NCI-H2227 treated with DMSO at 0.1 percent for 48 hours (cell line): ENCODE measurements at places on chromosomes 4 and X.

- DNase-seq, result peak; percentile 28
Measured at GRCh38 chrX:42220083-42220482, 296.7 kb upstream of the CASK start.

DNA sequence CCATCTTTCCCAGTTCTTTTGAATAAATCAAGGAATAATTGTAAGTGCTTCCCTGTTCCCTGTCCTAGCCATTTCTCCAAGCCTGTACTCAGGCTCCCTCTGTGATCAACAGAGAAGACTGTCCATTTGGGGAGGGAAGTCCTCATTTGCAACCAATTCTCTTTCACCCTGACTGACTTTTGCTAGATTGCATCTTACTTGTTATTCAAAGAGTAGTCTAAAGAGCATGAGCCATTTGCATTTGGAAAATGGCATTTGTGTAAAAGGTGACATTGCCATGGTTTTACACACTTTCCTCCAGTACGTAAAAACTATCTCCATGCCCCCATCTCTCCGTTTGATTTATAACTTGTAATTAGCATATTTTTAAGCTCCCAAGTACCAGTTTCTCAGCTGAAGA is 110.6 kb downstream of the MBNL3 start:
- DNase-seq, result no peak

DNA sequence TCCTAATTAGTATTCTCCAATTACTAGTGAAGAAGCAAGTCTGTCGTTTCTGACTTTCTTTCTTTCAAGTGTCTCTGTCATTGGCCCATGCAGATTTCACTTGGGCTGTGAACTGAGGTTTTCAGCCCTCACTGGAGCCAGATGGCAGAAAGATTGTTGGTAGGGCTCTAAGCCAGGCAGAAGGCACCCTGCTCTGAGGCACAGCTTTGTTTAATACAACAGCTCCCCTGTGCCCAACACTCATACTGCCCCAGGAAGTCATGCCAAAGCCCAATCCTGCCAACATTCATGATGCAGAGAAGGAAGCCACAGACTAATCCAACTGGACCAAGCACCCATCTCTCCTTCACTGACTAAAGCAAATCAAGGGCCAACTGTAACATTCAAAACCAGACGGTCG is 117.1 kb upstream of the FRG1 start:
- DNase-seq, result no peak

DNA sequence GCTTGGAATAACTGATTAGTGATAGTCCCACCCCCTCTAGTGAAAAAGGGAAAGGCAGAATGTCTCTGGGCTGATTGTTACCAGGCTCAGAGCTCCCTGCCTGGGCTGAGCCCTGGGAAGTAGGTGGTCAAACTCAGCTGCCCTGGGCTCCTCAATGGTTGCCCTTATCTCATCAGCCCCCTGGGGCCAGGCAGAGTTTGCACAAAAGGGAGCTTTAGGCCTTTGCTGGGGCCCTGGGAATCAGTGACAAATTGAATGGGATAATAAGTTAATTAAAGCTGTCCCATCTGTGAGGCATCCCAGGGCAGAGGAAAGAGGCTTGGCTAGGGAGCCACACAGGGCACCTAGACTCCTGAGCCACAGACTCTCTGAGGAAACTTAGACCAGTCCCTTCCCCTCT is 89.0 kb downstream of the EFNB1 start:
- DNase-seq, result no peak

DNA sequence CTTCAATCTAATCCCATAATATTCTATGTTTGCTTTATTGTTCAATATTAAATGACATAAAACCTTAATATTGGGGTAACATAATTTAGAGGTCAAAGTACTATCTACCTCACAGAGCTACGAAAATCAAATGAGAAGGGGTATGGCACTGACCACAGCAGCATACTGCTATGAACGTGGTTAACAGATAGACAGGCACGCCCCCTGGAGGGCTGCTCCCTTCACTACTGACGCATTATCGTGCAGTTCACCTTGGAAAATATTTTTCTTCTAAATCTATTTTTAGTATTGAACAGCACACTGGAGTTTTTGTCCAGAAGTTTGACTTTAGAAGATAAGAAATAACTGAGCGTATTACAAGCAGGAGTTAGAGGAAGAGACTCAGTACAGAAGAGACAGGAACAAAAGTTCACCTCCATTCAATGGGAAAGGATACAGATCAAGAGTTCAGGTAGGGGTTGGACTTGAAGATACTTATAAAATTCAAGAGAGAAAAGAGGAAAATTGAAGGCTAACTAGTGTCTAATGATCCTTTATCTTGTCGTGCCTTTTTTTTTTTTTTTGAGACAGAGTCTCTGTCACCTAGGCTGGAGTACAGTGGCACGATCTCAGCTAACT is 22.7 kb downstream of the MAP9 start:
- DNase-seq, result no peak

- no peak for DNase-seq
Measured at GRCh38 chrX:75365243-75365975, 91.5 kb downstream of the UPRT start.

GRCh38 chr4:128572778-128573241 is 236.7 kb upstream of the JADE1 start:
- no peak for DNase-seq

DNA sequence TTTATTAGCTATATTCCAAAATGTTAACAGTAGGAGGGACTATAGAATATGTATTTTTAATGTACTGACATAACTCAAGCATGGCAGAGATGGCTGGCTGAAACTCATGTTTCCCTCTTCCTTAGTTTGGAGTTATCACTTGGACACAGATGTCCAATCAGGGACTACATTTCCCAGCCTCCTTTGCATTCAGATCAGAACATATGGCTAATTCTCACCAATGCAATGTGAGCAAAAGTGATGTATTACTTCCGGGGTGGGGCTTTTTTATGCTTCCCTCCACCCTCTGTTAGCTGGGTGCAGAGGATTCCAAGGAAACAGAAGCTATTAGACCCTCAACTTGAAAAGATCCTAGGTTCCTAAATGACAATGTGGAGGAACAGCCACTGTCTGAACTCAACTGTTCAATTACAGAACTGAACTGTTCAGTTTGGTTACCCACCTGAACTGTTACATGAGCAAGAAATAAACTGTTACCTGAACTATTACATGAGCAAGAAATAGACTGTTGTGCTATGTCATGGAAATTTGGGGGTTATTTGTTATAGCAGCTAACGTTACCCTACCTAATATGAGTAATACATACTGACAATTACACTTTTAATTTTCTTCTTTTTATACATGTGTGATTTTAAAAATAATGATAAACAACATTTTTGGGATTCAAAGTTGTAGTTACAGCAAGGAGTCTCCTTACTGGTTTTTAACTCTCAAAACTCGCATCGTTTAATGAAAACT is 29.6 kb upstream of the ERVMER34-1 start:
- DNase-seq, result no peak

DNA sequence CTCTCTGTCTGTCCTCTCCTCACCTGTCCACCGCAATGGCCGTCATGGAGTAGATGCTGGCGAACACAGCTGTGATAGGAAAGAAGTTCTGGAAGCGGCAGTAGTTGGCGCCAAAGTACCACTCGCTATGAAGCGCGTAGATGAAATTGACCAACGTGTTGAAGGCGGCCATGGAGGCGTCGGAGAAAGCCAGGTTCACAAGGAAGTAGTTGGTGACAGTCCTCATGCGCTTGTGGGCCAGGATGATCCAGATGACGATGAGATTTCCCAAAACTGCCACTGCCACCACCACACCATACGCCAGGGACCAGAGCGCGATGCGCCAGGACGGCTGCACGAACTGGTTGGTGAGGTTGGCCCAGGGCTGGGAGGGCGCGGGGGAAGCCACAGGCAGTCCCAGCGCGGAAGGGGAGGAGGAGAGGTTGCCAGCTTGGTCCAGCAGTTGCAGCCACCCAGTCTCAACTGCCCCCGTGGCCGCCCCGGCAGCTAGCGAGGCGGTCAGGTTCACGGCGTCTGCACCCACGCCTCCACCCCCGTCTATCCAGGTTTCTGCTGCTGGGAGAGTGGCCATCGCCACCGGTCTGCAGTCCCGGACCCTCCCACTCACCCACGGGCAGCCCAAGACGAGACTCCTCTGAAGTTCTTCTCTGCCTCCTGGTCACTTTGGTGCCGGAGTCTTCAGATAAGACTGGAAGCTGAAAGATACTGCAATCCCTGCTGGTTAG is 518 bp downstream of the TACR3 start:
- peak; percentile 3 for DNase-seq

DNA sequence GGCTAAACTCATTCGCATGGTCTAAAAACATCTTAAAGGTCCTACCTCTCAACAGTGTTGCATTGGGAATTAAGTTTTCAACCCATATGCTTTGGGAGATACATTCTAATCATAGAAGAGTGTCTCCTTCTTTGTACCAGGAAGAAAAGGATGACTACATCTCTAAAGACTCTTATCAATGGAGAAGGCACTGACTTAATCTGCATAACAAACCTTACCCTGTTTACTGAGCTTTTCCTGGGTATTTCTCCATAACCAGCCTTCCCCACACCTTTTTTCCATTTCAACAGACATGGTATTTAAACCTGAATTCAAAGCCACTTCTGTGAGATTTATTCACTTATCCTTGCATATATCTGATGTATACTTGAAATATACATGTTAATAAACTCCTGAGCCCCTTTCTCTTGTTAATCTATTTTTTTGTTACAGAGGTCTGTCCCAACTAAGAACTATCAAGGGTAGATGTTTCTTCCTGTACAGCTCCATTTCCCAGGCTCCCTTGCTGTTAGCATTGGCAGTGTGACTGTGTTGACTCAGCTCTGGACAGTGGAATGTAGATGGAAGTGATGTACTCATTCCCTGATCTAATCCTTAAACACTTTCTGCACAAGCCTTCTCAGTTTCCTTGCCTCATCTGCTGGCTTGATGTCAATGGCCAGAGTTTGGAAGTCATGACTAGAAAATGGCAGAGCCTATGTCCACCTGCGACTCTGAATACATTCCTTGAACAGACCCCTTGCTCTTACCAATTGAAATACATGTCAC is 148.9 kb upstream of the CPEB2 start:
- DNase-seq, result no peak

- DNase-seq, result no peak
Measured at GRCh38 chrX:134184936-134185335, 52.0 kb upstream of the CCDC160 start.

DNA sequence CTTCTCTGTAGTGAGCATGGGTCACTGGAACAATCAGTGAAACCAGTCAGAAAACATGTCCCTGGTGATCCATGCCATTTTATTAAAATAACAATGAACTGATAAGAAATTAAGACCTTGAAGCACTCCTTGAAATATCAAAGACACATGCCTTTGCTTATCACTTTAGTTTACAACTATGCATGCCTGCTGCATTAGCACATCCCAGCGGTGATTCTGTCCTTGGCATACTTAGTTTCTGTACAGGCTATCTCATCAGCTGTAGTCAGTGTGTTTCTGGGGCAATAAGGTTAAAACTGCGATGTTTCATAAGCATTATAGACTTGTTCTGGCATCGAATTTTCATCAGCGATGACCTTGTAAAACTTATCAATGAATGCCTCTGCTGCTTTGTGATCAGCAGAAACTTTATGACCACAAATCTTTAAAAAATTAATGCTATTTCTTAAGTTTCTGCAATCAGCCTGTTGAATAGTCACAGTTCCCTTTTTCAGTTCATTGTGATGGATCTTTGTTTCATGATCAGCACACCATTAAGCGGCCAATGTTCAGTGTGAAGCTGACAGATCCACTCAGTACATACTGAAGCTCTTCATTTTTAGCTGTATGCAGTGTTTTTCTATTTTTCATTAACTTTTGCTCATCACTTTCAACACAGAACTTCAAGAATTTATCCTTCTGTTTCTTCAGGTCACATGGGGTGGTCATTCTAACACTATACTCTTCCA is 150.5 kb downstream of the RNF150 start:
- DNase-seq, result no peak

DNA sequence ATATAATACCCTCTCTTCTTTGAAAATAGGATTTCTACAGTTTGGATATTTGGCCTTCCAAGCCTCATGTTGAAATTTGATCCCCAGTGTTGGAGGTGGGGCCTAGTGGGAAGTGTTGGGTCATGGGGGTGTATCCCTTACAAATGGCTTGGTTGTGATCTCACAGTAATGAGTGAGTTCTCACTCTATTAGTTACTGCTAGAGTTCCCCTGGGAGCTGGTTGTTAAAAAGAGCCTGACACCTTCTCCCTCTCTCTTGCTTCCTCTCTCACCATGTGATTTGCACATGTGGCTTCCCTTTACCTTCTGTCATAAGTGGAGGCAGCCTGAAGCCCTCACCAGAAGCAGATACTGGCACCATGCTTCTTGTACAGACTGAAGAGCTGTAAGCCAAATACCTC is 73.9 kb downstream of the HDAC8 start:
- DNase-seq, result no peak

DNA sequence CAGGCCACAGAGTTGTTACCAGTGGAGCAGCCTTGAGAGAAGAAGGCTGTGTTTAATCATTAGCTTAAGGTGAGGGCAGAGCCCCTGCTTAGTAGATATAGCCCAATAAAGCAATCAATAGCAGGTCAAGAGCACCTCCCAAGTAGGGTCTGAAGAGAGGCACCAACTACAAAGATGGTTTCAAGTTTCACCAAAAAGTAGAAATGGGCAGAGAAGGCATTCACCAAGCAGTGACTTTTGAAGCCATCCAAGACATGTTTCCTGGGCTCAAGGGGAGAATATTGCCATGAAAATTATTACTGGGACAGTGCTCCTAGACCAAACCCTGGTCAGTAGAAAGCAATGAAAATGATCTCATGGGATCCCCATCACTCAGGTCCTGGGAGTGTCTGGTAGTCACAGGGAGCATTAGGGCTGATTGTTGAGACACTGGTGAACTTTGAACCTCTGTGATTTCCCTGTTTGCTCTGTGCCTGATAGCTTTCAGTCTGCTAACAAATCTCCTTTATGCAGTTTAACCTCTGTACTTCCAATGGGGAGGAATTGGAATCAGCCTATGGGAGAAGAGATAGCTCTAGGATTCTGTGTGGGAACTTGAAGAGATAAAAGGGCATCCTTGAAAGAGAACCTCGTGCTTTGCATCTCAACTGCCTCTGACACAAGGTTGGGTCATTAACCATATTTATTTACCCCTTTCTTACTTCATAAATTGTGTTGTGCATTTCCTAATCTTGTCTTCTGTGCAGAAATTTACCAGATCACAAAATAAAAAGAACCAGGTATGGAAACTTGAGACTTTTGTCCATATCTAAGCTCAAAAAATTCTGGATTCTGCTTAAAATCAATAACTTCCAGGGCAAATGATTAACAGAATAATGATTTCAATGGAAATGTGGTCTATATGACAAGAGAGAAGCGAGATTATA is 9.3 kb upstream of the OTC start:
- DNase-seq, result no peak

DNA sequence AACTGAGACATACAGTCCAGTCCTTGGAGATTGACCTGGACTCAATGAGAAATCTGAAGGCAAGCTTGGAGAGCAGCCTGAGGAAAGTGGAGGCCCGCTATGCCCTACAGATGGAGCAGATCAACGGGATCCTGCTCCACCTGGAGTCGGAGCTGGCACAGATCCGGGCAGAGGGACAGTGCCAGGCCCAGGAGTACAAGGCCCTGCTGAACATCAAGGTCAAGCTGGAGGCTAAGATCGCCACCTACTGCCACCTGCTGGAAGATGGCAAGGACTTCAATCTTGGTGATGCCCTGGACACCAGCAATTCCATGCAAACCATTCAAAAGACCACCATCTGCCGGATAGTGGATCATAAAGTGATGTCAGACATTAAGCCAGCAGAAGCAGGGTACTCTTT is 20.4 kb upstream of the FRMPD3 start:
- no peak for DNase-seq

- no peak for DNase-seq
Measured at GRCh38 chrX:57951666-57952319, 41.5 kb upstream of the ZXDA start.
